ENCODE measurements at places on chromosomes 11 and 22. TPM values are rescaled to one million over a fixed set of nuclear protein-coding genes. Genes with fewer than 3 reads are reported as not detected.

- DNase-seq, result peak; percentile 11
Measured at GRCh38 chr11:8090756-8091155, 9.7 kb downstream of the TUB start.

GRCh38 chr11:65417702-65418430, 4.7 kb upstream of the NEAT1 start:
- DNase-seq, result no peak

DNA sequence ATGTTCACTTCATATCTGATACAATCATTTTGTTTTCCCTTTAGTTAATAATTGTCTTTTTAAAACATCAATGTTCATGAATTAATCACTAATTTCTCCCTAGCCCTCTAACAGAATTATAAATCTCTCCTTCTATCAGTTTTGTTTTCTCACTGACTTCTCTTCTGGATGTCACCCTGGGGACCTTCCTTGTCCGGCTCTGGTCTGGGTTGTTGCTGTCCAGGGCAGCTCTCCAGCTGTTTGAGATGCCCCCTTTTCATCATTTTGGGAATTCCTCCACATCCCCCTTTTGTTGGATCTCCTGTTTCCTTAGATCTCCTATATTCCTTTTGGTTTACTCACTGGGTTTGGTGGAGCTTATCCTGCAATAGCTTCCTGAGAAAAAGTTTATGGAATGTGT, 35.6 kb upstream of the PSMA1 start:
- DNase-seq, result no peak

DNA sequence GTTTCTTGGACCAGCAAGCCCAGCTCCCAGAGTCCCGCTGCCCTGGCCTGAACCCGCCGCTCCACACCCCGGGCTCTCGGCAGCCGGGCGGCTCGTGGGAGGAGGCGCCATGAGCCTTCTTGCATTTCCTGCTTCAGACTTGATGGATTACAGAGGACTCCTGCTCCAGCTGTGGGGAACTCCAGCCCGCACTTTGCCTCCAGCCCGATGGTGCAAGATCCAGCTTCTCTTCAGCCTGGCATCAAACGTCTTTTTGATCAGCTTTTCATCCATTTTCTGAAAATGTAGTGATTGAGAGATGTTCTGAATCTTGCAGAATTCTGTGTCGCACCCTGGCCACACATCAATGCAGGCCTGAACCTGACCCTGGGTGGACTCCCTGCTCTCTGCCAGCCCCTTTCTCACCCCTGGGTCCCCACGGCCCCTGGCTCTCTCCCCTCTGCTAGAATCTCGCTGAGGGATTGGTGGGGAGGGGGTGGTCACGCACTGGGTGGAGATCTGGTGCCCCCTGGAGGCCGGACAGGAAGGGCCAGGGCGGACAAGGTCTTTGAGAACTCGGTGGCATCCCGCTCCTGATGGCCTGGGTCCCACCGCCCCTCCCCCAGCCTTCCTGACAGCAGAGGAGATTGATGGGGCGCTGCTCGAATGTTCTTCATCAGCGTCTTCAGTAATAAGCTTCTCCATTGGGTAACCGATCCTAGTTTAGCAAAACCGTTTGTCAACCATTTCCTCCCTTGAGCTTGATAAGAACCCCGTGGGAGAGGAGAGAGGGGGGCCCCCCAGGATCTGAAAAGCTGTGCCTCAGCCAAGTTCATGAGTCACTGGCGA, 12.1 kb upstream of the NFAM1 start:
- DNase-seq, result peak; percentile 56

GRCh38 chr11:124541204-124541603, 2.2 kb downstream of the OR8B12 start:
- no peak for DNase-seq

DNA sequence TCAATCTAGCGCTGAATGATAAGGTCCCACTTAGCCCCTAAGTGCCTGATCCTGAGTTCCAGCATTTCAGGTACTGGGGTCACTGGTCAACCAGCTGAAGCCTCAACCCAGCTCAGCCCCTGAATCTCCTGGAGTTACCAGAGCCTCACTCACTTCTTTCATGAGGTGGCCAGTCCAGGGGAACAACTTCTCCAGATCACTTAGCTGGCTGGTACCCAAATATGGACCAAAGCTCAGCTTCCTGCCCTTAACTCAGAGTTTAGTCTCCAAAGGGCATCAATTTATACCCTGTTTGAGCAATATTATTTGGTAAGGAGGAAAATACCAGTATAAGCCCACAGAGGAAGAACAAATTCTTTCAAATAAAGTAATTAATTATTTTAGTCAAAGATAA, 105.6 kb downstream of the SLC1A2 start:
- no peak for DNase-seq

DNA sequence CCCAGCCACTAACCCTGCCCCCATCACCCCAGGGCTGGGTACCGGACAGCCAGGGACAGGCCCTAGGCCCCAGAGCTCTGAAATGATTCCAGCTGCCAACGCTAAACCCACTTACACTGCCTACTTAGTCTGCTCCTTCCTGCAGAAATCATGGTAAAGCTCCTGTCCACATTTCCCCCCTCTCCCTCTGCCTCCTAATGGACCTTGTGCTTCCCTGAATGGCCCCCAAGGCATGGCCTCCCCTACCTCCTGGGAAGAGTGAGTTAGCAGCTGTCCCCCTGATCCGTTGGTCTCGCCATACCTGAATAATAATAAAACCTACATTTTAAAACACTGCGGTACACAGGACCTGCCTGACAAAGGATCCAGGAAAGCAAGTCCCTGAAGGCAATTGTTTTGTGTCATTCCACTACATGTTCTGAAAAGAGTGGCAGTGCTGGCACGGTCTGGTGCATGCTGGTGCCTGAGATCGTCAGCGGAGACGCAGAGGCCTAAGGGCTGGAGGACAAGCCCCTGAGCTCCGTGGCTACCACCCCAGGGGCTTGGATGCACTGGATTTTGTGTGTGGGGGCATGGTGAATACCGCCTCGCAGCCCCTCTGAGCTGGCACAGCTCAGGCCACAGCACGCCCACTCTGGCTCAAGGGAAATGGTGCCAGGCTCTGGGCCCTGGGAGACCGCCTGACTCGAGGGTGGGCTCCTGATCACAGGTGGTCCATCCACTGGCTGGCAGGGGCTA, 186.3 kb downstream of the CTTN start:
- no peak for DNase-seq

DNA sequence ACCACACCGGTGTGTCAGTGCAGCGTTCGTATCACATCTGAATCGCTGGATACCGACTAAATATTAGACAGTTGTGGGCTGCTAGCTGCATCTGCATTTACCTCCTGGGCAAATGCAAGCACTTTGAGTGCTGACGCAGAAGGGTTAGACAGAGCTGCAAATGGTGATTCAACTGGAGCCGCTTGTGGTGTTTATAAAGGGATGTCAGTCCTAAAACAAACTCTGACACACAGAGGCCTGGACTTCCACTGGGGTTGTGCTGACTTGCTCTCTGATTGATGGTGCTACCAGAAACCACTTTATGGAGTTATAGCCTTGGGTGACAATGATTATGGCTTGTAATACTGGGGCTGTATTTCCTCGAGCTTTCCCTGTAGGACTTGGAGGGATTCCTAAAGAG, 374.4 kb downstream of the NTM start:
- DNase-seq, result no peak

- DNase-seq, result no peak
Measured at GRCh38 chr11:100863080-100863581, 176.0 kb downstream of the ARHGAP42 start.

- no peak for DNase-seq
Measured at GRCh38 chr22:48545987-48546386, 1281.7 kb downstream of the BRD1 start.

GRCh38 chr22:30236875-30237274, 9.7 kb downstream of the LIF start:
- DNase-seq, result no peak

DNA sequence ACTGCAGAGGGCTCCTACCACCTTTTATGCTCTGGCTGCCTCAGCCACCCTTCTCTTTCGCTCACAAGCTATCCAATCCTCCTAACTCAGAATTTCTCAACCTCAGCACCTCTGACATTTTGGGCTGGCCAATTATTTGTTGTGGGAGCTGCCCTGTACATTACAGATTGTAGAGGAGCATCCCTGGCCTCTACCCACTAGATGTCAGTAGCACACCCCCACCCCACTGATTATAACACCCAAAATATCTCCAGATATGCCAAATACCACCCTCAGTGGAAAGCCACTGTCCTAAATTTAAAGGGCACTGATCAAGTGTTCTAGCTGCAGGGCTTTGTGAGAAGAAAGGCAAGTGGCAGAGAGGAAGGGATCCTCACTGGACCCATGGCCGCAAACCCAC, 443.1 kb downstream of the SOX6 start:
- no peak for DNase-seq

DNA sequence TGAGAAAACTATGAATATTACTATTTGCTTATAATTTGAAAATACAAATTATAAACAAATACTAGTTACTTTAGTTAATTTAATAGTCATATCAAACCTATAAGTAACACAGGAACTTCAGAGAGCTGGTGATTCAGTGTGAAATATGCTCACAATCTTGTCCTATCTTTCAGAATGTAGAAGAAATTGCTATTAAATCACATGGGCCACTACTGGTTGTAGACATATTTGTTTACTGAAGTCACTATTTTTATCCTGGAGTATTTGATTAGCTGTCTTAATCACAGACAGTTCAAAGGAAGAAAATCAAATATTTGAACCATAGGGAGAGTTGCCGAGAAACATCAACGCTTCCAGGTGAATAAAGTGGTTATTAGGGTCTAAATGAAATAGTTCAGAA, 187.6 kb upstream of the ANO3 start:
- DNase-seq, result no peak

Gene ST14
- total RNA-seq, result not detected

Gene PLEKHA7
- total RNA-seq, result 0.17 TPM

Gene CCDC73
- not detected for total RNA-seq

Gene CYP2D6
- 0.59 TPM for total RNA-seq

Data from NCI-H460 (cell line).